ENCODE measurements at places on chromosomes 3 and 15. TPM values are rescaled to one million over a fixed set of nuclear protein-coding genes. Genes with fewer than 3 reads are reported as not detected.

Gene LAMB2
- 834 TPM for total RNA-seq

Gene ARHGEF26
- 0.34 TPM for total RNA-seq

Gene SLC28A2
- not detected for total RNA-seq

Gene SERINC4
- not detected for total RNA-seq

Gene CCR4
- total RNA-seq, result not detected

Gene TSEN2
- 19.1 TPM for total RNA-seq

Gene IL1RAP
- total RNA-seq, result 72.6 TPM

Gene GOLGA6A
- 0.07 TPM for total RNA-seq

Gene TUSC7
- not detected for total RNA-seq

Gene CLEC3B
- not detected for total RNA-seq

Gene GOLGA6L10
- total RNA-seq, result 1.4 TPM

Gene TMC3
- total RNA-seq, result not detected

Gene PIERCE2
- 1.4 TPM for total RNA-seq

Gene ACP3
- 5.0 TPM for total RNA-seq

Gene SLCO3A1
- total RNA-seq, result 8.8 TPM

Gene TRIM42
- total RNA-seq, result not detected

Gene TNFAIP8L3
- 4.1 TPM for total RNA-seq

Gene SYNPR
- total RNA-seq, result not detected

Gene NOX5
- total RNA-seq, result under 0.01 TPM

Gene TMCO5A
- not detected for total RNA-seq

Gene PRRT3
- total RNA-seq, result 0.34 TPM

Gene KBTBD13
- not detected for total RNA-seq

Gene PCOLCE2
- total RNA-seq, result 6.3 TPM

Gene GXYLT2
- 11.2 TPM for total RNA-seq

Gene C3orf52
- total RNA-seq, result 15.4 TPM

Gene C2CD4B
- total RNA-seq, result 0.28 TPM

Gene CSTA
- 450 TPM for total RNA-seq

Gene SLC6A1
- not detected for total RNA-seq

Gene FILIP1L
- 2.7 TPM for total RNA-seq

Gene PRTG
- total RNA-seq, result under 0.01 TPM

Gene RARB
- total RNA-seq, result 2.6 TPM

Gene RTF1
- 26.2 TPM for total RNA-seq

Gene GMNC
- total RNA-seq, result not detected

Gene GAP43
- not detected for total RNA-seq

Gene XIRP1
- total RNA-seq, result not detected

Gene GPX1
- total RNA-seq, result 358 TPM

Gene SERPINI2
- total RNA-seq, result not detected

Gene CRABP1
- not detected for total RNA-seq

Gene FAM174B
- 1.3 TPM for total RNA-seq

Gene KNG1
- not detected for total RNA-seq

Gene SAMD7
- not detected for total RNA-seq

Gene KCNMB2
- not detected for total RNA-seq

Gene FMN1
- 0.34 TPM for total RNA-seq

Gene TCTA
- total RNA-seq, result 6.8 TPM

Gene CCDC66
- 17.1 TPM for total RNA-seq

Data from nasal cavity respiratory epithelium epithelial cell of viscerocranial mucosa (primary cell).